ENCODE measurements at places on chromosomes 16 and 17. TPM values are rescaled to one million over a fixed set of nuclear protein-coding genes. Genes with fewer than 3 reads are reported as not detected.
A peak's percentile ranks its signal among the peaks of the same experiment; 100 is the strongest.

GRCh38 chr16:339680-340079 lies 12.8 kb downstream of the AXIN1 start:
- H3K27ac ChIP-seq: no peak overlapping the region
- peaks cover 2% of the 10 kb centered on the region for H3K36me3 ChIP-seq
- peaks cover 58% of the 10 kb centered on the region for H3K4me1 ChIP-seq
- no peak overlapping the region for H3K4me3 ChIP-seq
- no peak for DNase-seq

- H3K27me3 ChIP-seq: no peaks in the 10 kb centered on the region
- no peak overlapping the region for H3K27ac ChIP-seq
- peaks cover 41% of the 10 kb centered on the region for H3K4me1 ChIP-seq
- DNase-seq: peak; percentile 76
- H3K4me3 ChIP-seq: no peak overlapping the region
- peaks cover 2% of the 10 kb centered on the region for H3K36me3 ChIP-seq
Observed at GRCh38 chr16:56513972-56514371, 5.9 kb downstream of the BBS2 start.

GRCh38 chr16:4611337-4612021 lies 3.2 kb downstream of the UBALD1 start:
- no peak overlapping the region for H3K4me3 ChIP-seq
- no peaks in the 10 kb centered on the region for H3K27me3 ChIP-seq
- H3K27ac ChIP-seq: no peak overlapping the region
- DNase-seq: no peak
- peaks cover 11% of the 10 kb centered on the region for H3K4me1 ChIP-seq
- no peaks in the 10 kb centered on the region for H3K36me3 ChIP-seq

Gene UBALD2
- 467 TPM for total RNA-seq

Measured in activated naive CD4-positive, alpha-beta T cell treated with anti-CD3 and anti-CD28 coated beads for 36 hours (primary cell).